ENCODE measurements at places on chromosomes 4 and X.

DNA sequence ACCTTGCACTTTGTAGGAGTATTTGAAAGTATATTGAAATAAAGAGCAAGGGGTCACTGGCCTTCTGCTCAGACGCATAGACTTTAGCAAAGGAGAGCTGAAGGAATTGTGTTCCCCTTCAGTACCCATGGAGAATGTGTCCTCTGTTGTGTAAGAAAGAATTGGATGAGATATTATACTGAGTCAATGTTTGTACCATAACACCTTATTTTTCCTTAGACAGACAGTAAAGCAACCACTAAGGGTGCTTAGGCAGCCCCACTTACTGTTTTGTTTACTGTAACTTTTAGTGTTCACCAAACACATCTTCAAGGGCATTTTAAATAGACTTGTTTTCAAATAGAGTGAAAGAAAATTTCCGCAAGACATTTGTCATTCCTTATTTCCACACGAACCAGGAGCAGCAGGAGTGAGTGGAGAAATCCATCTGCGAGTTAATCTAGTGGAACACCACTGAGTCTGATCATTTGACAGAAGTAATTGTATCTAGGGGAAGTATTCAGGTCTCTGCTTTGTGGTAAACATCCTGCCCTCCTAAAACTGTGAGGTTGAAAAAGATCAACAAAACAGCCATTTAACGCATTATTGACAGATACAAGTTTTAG lies 89.5 kb downstream of the SLIT2 start:
- no peak for DNase-seq

DNA sequence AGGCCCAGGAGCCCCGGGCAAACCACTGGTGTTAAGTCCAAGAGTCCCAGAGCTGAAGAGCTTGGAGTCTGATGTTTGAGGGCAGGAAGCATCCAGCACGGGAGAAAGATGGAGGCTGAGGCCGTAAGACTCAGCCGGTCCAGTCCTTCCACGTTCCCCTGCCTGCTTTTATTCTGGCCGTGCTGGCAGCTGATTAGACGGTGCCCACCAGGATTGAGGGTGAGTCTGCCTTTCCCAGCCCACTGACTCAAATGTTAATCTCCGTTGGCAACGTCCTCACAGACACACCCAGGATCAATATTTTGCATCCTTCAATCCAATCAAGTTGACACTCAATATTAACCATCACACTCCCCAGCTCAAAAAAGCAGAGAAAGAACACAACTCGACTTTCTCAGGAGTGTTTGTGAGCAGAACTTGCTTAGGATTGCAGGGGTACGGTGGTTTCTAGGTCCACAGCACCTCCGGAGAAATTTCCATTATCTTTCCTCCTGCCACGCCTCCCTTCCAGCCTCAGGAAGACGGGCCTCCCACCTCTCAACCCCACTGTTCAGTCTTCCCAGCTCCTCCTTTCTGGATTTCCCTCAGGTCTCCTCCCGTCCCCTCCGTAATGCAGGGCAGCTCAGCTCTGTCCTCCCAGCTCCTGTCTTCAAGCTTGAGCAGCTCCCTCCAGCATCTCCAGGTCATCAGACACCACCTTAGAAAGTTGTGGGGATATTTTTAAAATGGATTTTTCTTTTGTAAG lies 13.3 kb upstream of the TMEM271 start:
- no peak for DNase-seq

DNA sequence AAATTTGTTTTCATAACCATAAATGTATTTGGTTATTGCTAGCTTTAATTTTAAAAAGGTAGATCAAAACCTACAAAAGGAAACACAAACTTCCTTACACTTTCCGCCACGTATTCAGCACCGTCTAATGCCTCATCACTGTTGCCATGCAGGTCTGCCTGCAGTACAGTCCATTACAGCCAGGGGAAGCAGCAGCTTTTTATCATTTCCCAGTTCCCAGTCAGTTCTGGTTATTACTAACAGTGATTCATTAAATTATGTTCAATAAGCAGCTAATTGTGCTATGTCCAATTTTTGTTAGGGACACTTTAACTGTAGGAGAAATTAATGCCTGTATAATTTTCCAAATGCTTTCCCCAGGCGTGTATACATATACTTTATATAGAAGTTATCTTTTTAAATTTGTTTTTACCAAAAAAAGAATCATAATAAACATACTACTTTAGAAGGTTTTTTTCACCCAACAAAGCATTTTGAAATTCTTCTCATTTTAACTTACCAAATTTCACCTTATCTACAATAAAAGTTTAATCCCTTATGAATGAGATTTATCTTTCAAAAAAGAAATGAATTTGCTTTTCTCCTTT lies 93.3 kb downstream of the ANXA3 start:
- DNase-seq, result no peak

DNA sequence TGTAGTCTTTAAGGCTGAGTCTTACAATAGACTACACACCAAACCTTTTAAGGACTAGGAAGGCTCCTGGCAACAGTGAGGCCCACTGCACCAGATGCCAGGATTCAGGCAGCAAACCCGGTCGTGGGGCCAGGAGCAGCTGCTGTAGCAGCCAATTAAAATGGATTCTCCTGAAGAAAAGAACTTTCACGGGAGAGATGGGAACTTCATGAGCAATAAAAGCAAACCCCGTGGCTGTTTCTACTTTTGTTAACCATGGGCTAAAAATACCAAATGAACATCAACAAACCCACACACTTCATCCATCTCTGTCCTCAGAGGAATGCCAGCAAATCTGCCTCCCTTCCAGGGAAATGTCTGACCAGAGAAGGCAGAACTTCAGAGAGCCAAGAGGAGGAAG lies 101.4 kb downstream of the BTC start:
- no peak for DNase-seq

- no peak for DNase-seq
Measured at GRCh38 chrX:24838629-24839028, 144.9 kb downstream of the POLA1 start.

GRCh38 chrX:118865231-118865630 lies 41.6 kb downstream of the ZCCHC12 start:
- no peak for DNase-seq

GRCh38 chr4:87461281-87461700 lies 38.9 kb downstream of the NUDT9 start:
- no peak for DNase-seq

DNA sequence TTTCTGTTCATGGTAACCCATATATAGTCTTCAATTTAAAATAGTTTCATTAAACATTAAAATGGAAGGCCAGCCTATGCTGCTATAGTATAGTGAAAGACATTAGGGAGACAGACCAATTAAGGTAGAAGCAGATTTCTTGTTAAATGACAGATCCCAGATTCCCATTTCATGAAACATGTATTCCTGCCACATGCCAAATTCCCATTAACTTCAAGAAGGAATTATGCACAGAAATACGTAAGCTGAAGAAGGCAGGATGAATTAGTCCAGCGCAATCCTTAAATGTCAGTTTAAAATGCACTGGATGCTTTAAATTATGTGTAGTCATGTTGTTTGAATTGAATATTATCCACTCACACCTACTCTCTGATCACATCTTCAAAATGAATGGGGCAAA lies 424.9 kb downstream of the SH2D1A start:
- no peak for DNase-seq

DNA sequence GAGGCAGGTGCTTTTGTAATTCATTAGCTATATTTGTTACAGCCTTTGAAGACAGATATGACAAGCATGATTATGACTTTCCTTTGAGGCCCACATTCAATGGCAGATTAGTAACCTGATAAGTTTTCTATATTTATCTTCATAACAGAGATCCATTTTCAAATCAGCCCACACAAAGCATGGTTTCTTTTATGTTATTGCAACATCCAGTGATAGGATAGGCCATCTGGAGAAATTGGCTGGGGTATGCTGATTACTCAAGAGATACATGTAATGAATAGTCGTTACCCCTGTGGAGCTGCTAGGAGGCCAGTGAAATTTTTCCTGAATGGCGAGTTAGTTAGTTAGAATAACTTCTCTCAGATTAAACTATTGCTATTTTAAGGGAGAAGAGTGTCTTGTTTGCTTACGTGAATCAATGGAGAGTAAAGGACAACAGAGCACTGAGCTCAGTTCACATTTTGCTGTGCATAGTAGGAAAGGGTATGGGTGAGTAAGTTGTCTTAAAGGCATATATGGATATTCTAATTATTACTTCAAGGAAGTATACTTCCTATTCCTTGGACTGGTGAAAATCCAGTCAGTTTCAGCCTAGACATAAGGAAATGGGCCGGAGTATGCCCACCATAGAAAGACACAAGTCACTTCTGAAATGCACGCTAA lies 79.2 kb upstream of the DKK2 start:
- no peak for DNase-seq

- DNase-seq, result no peak
Measured at GRCh38 chr4:167897116-167897515, 195.2 kb upstream of the ANXA10 start.
